ENCODE measurements at places on chromosomes 7 and 10.

DNA sequence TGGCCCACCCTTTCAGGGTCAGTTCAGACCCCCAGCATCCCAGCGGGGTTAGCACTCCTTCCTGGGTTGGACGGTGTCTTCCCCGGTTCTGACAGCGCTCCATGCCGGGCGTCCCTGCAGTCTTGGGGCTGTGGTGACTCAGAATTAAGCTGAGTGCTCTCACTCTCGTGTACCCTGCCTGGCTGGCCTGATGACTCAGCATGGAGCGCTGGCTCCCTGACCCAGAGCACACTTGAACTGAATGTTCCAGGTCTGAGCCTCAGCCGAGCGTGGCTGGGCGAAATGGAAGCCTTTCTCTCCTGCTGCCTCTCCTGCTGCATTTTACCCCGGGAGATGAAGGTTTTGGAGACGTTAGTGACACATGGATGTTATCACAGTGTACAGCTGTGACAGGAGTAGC is 7.1 kb downstream of the BAG3 start:
- no peak for DNase-seq

- no peak for DNase-seq
Measured at GRCh38 chr7:136102881-136103280, 125.7 kb upstream of the MTPN start.

- no peak for DNase-seq
Measured at GRCh38 chr10:31116226-31116625, 84.6 kb upstream of the ZNF438 start.

GRCh38 chr7:14504134-14504533 is 398.4 kb downstream of the DGKB start:
- no peak for DNase-seq

GRCh38 chr10:25130906-25131305 is 43.9 kb upstream of the GPR158 start:
- no peak for DNase-seq

GRCh38 chr7:96144260-96144526 is 177.7 kb downstream of the SLC25A13 start:
- DNase-seq: no peak

DNA sequence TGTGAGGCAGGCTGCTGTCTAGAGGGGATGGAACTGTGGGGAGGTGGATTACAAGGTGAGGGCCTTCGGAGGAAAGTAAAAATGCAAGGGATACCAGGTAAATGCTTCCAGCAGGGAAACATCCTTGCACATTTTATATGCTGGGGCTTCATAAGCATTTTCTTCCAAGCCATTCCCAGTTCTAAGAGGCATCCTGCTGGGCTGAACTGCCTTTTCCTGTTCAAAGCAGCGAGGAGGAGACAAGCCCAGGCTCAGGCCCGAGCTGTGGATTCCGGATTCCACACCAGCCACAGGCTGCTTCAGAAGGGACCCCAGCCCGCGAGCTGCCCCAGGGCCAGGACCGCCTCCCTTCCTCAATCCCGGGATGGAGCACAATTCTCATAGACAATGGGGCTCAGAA is 249.7 kb downstream of the TNS3 start:
- DNase-seq: no peak

- DNase-seq: peak; percentile 13
Measured at GRCh38 chr10:58335306-58336005, 650 bp downstream of the UBE2D1 start.

DNA sequence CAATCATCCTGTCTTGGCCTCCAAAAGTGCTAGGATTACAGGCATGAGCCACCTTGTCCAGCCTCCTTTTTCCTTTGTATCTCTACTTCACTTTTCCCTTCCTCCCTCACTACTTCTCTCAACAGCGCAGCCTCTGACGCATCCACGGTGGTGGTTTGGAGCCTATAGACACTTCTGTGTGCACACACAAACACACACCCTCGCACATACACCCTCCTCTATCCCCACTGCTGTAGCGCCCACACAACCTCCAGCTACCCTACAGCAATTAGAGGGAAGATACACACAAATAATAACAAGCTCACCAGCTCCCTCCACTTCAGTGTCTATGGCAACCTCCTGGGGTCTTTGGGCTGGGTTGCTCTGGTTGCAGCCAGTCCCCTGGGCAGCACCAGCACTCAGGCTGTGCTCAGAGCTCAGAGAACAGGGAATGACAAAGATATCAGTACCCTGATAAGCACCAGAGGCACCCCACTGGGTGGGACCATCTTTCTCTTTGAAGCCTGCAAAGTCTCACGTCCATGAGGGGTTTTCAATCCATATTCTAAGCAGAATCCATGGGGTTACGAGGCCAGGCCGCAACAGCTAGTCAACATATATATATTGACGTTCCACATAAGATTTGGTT is 3.3 kb upstream of the CAMK2G start:
- no peak for DNase-seq

DNA sequence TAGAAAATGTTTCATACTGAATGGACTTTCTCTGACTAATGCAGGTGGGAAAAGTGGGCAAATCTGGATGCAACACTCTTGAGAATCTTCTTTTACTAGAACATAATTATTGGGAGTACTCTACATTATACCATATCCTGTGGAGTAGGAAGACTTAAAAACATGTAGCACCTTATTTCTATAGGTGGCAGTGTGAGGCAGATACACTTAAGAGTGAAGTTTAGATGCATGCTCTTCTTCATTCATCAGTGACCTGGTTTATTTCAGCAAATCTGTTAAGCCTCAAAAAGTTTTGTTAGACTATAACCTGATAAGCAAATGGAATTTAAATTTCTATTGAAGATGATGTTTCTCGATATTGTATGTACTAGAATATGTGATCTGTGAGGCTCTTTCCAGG is 1087.1 kb upstream of the LRRN3 start:
- no peak for DNase-seq

GRCh38 chr7:1395211-1396070 is 63.8 kb downstream of the MICALL2 start:
- DNase-seq: no peak

All from CD4-positive, alpha-beta T cell treated with Interferon gamma for 1 hour (primary cell).